ENCODE measurements at places on chromosomes 16 and 17.

DNA sequence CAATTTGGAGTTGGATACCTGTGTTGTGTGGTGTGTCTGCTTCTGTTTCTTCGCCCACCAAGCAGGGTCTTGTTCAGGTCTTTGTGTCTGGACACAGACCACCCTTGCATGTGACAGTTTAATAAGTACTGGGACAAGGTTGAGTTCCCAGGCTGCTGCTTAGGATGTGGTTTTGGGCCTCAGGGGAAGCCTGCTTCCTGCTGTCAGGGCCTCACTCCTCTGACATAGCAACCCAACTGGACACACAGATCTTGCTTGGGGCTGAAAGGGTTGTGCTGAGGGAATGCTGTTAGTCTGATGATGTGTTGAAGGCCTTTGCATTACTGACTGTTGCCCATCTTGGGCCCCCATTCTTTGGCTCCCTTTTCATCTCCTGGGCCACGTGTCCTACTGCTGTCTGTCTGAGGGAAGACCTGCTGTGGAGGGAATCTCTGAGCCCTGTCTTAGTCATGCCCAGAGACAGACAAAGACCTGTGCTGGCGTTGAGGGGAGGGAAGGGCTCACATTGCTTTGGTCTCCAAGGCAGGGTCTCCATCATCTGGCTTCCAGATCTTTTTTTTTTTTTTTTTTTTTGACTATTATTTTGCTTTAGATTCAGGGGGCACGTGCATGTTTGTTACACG, 4.7 kb upstream of the TGFB1I1 start:
- no peak for DNase-seq

DNA sequence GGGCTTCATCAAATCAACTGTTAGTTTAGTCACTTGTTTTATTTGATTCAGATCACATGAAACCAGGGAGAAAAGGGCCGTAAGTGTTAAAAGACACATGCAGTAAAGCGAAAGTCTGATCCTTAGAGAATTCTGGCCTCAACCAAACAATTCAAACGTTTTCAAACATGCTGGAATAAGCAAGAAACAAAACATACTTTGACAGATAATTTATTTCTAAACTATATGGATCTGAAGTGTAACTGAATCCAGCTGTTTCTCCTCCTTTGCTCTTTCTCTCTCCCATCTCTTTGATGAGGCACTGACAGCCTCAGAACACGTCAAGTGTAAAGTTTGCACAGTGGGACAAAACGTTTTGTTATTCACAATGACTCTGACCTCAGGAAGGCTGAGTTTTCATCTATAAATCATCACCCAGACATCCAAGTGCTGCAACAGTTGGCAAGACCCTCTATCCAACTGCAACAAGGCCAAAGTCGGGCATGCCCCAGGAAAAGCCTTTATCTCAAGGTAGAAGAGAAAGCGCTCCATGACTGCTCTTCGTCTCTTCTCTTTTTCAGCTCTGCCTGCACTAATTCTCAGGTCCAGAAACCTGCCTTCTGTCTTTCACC, 267.1 kb upstream of the MYOCD start:
- no peak for DNase-seq

GRCh38 chr16:49961089-49961488, 63.9 kb upstream of the CNEP1R1 start:
- no peak for DNase-seq

DNA sequence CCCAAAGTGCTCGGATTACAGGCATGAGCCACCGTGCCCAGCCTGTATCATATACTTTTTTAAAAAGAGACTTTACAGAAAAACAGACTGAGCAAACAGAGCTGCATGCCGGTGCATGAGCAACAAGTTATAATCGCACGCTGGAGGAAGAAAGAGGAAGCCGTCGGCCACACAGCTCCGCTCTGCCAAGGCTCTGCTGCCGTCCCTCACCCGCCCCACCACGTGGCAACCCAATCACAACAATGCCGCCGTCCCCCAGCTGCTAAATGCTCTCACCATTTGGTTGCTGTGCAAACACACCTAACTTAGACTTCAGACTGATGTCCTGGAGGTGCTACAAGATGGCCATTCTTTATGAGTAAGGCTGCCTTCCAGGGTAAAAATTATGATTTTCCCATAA, 83.5 kb downstream of the ADCY9 start:
- no peak for DNase-seq

GRCh38 chr17:2595716-2596115, 2.3 kb downstream of the PAFAH1B1 start:
- no peak for DNase-seq

- DNase-seq = no peak
Observed at GRCh38 chr17:66996926-66997325, 32.4 kb downstream of the CACNG4 start.

GRCh38 chr16:62883509-62883908, 847.3 kb upstream of the CDH8 start:
- DNase-seq = no peak

- DNase-seq = no peak
Observed at GRCh38 chr16:50315346-50315997, 49.1 kb downstream of the ADCY7 start.

DNA sequence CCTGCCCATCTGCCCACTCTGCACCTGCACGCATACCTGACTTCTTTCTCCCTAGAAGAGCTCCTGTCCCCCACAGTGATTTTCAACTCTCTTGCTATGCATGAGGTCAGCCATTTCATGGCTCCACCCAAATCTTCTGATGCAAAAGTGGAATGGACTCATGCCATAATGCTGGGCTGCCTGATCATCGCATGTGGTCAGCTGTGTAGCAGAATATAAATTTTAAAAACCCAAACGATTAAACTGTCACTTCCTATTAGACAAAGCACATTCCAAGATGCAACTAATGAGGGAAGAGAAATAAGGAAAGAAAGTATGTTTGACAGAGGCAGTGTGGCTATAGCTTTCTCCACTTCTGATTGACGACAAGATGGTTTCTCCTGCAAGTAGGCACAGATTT, 26.1 kb downstream of the GRIN2A start:
- no peak for DNase-seq

DNA sequence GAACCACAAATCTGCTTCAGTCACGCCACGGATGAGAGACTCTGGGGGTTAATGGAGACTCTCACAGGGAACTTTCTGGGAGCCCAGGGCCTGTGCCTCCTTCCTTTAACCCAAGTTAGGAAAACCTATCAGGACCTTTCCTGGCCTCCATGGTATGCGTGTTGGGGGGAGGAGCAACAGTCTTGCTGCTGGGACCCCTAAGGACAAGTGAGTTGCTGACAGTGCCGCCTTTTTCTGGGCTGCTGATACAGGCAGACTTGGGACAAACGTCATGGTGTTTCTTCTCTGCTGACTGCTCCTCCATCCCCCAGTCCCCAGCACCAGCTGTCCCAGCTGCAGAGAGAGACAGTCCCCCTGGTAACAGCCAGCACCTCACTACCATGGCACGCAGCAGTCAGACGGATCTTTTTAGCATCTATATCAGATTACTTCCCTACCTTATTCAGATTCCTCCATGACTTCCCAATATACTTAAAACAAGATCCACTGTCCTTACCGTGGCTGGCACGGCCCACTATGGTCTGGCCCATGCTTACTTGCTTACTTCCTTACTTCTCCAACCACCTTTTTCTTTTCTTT, 6.5 kb downstream of the DPEP2NB start:
- no peak for DNase-seq

GRCh38 chr16:60041671-60042070, 1307.6 kb upstream of the GOT2 start:
- DNase-seq = no peak

GRCh38 chr16:77434022-77434529, 758 bp downstream of the ADAMTS18 start:
- DNase-seq = no peak
